ENCODE measurements at places on chromosomes 7 and 10.

DNA sequence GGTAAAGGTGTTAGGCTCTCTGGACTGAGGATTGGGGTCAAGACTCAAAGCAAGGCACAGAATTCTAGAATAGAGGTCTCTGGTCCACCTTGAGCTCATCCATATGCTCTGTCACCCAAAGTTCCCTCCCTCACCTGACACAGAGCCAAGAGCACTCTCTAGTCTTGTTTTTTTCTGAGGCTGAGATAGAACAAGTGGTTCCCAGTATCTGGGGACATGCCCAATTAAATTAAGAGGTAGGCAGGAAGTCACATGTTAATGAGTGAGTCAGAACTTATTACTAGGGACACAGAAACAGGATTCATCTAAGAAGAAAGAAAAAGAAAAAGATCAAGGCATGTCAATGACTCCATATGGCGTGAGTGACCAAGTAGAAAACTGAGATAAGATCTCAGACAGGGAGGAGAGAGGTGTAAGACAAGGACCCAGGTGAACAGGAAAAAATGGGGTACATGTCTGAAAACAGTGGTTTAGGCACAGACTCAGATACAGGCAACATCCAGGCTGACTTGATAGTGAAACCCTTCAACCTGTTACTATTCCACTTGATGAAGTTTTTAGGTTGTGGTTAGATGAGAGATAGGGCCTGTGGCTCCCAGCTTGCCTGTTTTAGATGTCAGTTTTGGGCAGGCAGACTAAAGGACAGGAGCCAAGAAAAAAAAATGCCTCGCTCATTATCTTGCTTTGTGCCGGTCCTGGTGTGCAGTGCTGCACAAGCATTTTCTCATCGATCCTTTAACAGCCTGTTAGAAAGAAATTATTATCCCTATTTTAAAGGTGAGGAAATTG lies 609.9 kb downstream of the CCSER2 start:
- no peak for DNase-seq

- DNase-seq, result no peak
Observed at GRCh38 chr10:95697429-95697828, 3.7 kb upstream of the TCTN3 start.

DNA sequence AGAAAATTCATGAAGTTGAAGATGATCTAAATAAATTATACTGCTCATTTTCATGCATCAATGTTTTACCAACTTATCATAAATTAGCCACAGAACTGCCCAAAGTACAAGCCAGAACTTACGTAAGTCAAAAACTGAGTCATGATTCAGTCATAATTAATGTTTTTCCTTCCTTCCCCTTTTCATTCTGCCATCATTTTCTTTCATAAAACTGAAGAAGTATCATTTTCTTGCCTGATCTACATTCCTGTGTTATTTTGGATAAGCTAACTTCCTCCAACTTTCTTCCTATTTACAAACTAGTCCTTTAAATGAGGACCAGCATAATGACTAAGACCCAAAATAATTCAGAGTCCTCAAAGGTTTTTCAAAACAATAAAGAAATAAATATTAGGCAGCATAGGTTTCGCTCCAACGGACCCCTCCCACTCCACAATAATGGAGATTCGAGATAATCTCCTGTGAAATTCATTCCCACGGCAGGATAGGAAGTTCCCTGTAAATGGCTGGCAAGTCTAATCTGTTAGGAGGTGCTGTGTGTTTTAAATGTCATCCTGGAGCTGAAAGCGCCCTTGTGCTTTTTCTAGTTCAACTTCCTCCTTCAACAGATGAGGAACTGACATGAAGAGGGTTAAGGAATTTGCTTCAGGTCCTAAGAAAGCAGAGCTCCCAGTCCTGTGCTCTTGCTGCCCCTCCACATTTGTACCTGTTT lies 218.9 kb downstream of the DOCK4 start:
- DNase-seq, result no peak

GRCh38 chr10:120776442-120776841 lies 74.7 kb upstream of the WDR11 start:
- no peak for DNase-seq

GRCh38 chr7:78326876-78327275 lies 528.3 kb downstream of the PHTF2 start:
- DNase-seq, result no peak

- DNase-seq, result peak; percentile 51
Observed at GRCh38 chr10:71684356-71685173, 35.0 kb downstream of the C10orf105 start.

- no peak for DNase-seq
Observed at GRCh38 chr7:155560982-155561686, 14.8 kb upstream of the CNPY1 start.

GRCh38 chr7:15802425-15802824 lies 115.9 kb upstream of the MEOX2 start:
- DNase-seq, result no peak

DNA sequence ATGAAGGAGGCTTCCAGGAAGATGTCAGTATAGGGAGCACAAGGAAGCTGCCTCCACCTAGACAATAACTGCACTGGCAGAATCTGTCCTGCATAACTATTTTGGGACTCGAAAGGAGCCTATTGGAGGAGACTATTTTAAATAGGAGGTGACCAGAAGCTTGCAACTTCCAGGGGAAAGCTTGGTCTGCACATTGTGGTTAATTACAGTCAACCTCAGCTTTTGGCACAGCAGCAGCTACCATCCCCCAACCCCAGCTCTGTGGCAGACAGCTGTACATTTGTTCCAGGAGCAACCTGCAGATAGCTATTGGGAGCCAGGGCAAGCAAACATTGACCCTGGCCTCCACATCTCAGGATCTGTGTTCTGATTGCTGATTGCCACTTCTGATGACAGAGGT lies 46.3 kb upstream of the NANOS1 start:
- DNase-seq, result no peak

- DNase-seq, result no peak
Observed at GRCh38 chr7:18445483-18445882, 50.1 kb upstream of the HDAC9 start.

GRCh38 chr7:11843113-11843765 lies 11.2 kb upstream of the THSD7A start:
- no peak for DNase-seq
